ENCODE measurements at places on chromosomes 2 and 18. TPM values are rescaled to one million over a fixed set of nuclear protein-coding genes. Genes with fewer than 3 reads are reported as not detected.

The GAREM2 gene
- total RNA-seq: 0.40 TPM

The CNGA3 gene
- total RNA-seq: 0.44 TPM

The AMER3 gene
- total RNA-seq: not detected

The RTP5 gene
- not detected for total RNA-seq

The SRD5A2 gene
- total RNA-seq: 0.19 TPM

GRCh38 chr2:10292033-10292432 is 10.7 kb upstream of the HPCAL1 start:
- H3K4me1 ChIP-seq: no peaks in the 10 kb centered on the region
- no peak overlapping the region for H3K27ac ChIP-seq
- H3K36me3 ChIP-seq: no peaks in the 10 kb centered on the region
- no peaks in the 10 kb centered on the region for H3K27me3 ChIP-seq
- no peak overlapping the region for H3K4me3 ChIP-seq

GRCh38 chr2:239190921-239191885 is 209.6 kb downstream of the HDAC4 start:
- no peaks in the 10 kb centered on the region for H3K27me3 ChIP-seq
- peaks cover 74% of the 10 kb centered on the region for H3K36me3 ChIP-seq
- H3K27ac ChIP-seq: no peak overlapping the region
- no peak for DNase-seq

DNA sequence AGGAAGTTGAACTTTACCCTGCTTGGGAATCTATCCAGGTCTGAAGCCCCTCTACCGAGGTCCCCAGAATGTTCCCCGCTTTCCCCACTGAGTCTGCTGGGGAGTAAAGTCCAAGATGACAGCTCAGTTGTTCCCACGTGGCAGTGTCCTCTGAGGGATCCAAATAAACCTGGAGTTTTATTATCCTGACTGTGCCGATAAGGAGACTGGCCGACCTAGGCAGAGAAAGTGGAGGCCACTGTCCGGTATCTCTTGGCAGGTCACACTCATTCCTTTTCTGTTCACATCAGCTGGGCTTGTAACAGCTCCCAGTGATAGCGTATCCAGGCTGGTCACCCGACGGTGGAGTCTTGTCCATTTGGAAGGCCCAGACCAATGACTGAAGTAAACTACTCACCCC is 27.5 kb upstream of the C18orf32 start:
- no peak overlapping the region for H3K27ac ChIP-seq
- H3K27me3 ChIP-seq: no peaks in the 10 kb centered on the region
- DNase-seq: no peak
- no peaks in the 10 kb centered on the region for H3K4me1 ChIP-seq
- no peaks in the 10 kb centered on the region for H3K36me3 ChIP-seq

DNA sequence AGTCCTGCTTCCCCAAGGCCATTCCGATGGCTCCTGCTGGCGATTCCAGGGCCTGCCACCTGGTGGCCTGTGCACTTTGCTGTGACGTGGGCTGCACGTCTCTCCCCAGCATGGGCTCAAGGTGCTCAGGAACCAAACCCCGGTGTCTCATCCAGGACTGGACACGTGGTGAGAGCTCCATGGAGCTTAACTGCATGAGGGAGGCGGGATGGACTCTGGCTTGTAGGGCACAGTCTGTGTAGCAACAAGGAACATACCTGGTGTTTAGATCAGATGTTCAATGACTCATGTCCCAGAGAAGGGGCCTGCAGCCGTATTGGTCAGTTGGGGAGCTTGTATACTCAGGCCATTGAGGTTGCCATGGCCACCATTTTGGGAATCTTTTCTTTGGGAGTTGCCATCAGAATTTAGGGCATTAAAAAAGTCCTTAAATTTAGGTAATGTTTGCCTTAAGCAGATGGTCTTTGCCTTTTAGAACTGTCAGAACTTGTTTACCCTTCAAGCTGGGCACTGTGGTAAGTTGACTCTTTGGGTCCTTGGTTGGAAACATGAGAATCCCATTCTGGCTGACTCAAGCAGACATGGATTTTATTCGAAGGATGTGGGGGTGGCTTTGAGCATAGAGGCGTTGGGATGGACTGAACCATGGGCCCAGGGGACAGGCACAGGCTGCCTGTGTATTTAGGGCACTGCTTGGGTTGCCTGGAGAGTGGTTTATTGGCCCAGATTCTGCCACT is 21.0 kb downstream of the AGAP1 start:
- H3K36me3 ChIP-seq: no peaks in the 10 kb centered on the region
- no peak overlapping the region for H3K27ac ChIP-seq
- DNase-seq: no peak
- no peaks in the 10 kb centered on the region for H3K27me3 ChIP-seq
- H3K4me1 ChIP-seq: peaks cover 8% of the 10 kb centered on the region

All from esophagus squamous epithelium (tissue), 5 donors.